ENCODE measurements at places on chromosomes 3 and 15.

DNA sequence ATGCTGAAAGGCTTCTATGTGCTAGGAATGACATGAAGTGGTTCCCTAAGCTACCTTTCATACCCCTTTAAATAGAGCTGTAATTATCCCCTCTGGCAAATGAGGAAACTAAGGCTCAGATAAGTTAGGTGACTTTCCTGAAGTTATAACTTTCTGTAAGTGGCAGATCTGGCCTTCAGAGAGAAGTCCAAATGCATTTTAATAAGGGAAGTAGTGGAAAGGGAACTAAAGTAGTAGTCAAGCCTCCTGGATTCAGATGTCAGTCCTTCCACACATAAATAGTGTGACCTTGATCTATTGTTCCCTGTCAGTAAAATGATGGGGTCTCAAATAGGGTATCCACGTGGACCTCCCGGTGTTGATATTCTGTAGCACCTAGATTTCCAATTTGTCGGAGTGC lies 277.7 kb downstream of the EDEM1 start:
- no peak for DNase-seq

GRCh38 chr15:25712192-25712960 lies 150.8 kb downstream of the ATP10A start:
- no peak for DNase-seq

DNA sequence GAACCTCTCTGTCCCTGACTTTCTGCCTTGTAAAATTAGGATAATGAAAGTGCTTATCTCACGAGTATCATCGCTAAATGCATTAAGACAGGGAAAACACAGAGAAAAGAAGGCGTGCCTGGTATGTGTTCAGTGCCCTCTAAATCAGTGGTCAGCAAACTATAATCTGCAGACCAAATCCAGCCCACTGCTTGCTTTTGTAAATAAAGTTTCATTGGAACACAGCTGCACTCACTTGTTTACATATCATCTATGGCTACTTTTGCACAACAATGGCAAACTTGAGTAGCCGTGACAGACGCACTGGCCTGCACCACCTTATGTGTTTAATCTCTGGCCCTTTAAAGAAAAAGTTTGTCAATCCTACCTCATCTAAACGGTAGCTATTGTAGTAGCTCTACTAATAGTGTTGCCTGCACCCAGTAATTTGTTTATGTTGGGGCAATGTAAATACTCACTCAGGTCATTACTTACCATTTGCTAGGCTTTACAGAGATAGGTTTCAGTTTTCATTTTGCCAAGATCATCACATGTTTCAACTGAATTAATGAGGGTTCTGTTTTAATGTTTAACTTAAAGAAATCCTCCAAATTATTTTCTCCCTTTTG lies 229.4 kb downstream of the FEZF2 start:
- no peak for DNase-seq

DNA sequence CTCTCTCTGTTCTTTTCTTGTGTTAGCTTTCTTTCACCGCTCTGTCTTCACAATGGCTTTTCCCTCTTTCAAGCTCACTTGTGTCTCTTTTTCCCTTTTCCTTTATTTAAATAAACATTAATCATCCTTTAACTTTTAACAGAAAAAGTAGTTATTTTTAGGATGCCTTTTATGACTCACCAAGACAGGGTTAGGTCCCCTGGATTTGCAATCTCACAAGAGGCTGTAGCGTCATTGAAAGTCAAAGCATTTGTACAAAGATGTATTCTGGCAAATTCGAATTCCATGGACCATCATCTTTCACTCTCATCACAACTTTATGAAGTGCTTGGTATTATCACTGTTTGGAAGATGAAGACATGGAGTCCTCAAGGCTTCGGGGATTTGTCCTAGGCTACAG lies 34.8 kb upstream of the MCTP2 start:
- DNase-seq, result no peak

DNA sequence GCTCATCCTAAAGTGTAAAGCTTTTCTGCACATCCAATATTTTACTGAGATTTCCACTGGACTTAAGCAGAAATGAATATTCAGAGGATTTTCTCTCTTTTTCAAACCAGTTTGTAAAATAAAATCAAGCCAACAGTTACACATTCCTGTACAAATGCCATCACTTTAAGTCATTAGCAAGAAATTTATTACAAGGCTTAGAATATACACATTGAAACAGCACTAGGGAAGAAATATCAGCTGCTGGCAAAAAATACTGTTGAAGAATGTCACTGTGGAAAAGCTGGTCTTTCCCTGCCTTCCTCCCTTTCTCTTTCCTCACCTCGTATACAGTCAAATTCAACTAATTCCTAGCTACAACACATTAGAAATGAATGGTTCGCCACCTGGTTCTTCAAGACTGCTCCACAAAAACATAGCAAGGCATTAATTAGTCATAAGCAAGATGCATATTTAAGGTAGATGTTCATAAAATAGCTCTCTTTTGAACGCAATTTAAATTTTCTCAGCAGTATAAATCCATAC lies 21.3 kb downstream of the PLOD2 start:
- DNase-seq, result no peak

All from GM04503 (cell line).